ENCODE measurements at places on chromosomes 11 and 22. TPM values are rescaled to one million over a fixed set of nuclear protein-coding genes. Genes with fewer than 3 reads are reported as not detected.

DNA sequence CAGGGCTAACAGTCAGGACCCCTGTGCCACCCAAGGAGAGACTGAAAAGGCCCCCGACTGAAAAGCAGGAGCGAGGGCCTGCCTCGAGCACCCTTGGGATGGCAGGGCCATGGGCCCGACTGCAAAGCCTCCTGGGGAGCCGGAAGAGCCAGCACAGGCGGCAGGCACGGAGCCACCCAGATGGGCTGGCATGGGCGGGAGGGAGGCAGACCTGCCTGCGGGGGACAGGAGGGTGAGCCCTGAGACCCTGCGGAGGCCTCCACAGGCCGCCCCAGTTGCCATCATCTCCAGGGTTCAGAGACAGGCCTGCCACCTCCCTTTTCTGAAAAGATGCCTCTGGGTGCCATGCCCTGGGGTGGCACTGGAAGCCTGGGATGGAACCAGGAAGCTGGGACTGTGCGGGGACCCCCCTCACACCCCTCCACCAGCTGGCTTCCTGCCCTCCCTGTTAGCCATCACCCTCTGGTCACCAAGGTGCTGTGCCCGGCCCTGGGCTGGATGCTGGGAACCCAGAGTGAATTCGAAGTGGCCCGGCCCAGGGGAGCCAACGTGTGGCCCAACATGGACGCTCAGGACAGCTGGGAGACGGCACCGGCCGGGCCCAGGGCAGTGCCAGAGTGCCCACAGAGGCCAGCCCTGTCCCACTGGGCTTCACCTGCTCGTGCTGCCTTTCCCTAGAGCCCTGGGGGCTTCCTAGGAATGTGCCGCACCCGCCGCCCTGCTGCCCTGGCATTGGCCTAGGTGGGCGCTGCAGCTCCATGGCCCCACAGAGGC, 13.8 kb downstream of the TSPAN32 start:
- DNase-seq: no peak

- DNase-seq: no peak
Observed at GRCh38 chr22:36608987-36609386, 80.0 kb upstream of the EIF3D start.

The NXPE2 gene
- not detected for total RNA-seq

The LRRC56 gene
- total RNA-seq: 2.2 TPM

The LMNTD2 gene
- total RNA-seq: 0.64 TPM

Measured in activated T-helper 1 cell treated with anti-CD3 and anti-CD28 coated beads, Interleukin-12 subunit alpha, Interleukin-12 subunit beta, Interleukin-2, Interleukin-4 antibody, amounts not matched to agents 30 ng/mL and 10 ng/mL and 1 ng/mL, durations not matched to agents 14 hours and 24 hours and 36 hours (primary cell).